ENCODE measurements at places on chromosomes 12 and 14. TPM values are rescaled to one million over a fixed set of nuclear protein-coding genes. Genes with fewer than 3 reads are reported as not detected.

The HOXC10 gene
- total RNA-seq, result 2.2 TPM

The TPPP2 gene
- not detected for total RNA-seq

The OTOGL gene
- not detected for total RNA-seq

The NTS gene
- not detected for total RNA-seq

The ACSS3 gene
- 2.9 TPM for total RNA-seq

The CNOT2 gene
- 115 TPM for total RNA-seq

The PTGES3 gene
- total RNA-seq, result 66.7 TPM

The KLRC4 gene
- not detected for total RNA-seq

The ACOT6 gene
- total RNA-seq, result 0.43 TPM

The KERA gene
- total RNA-seq, result not detected

The CLEC4D gene
- total RNA-seq, result not detected

The BAZ1A gene
- total RNA-seq, result 51.6 TPM

The SLC4A8 gene
- total RNA-seq, result 0.48 TPM

The LRRC74A gene
- not detected for total RNA-seq

The RACGAP1 gene
- 16.0 TPM for total RNA-seq

The MANSC4 gene
- not detected for total RNA-seq

The AKAP3 gene
- 1.9 TPM for total RNA-seq

The KCNC2 gene
- not detected for total RNA-seq

The NINJ2 gene
- total RNA-seq, result 0.48 TPM

The SDR9C7 gene
- not detected for total RNA-seq

The PPP1R3E gene
- 3.4 TPM for total RNA-seq

The PIWIL1 gene
- not detected for total RNA-seq

The ZDHHC22 gene
- total RNA-seq, result not detected

The CLIP1 gene
- 59.5 TPM for total RNA-seq

The NGB gene
- total RNA-seq, result 0.24 TPM

Measured in tracheal epithelial cell (primary cell).